ENCODE measurements at places on chromosomes 6 and 20.

DNA sequence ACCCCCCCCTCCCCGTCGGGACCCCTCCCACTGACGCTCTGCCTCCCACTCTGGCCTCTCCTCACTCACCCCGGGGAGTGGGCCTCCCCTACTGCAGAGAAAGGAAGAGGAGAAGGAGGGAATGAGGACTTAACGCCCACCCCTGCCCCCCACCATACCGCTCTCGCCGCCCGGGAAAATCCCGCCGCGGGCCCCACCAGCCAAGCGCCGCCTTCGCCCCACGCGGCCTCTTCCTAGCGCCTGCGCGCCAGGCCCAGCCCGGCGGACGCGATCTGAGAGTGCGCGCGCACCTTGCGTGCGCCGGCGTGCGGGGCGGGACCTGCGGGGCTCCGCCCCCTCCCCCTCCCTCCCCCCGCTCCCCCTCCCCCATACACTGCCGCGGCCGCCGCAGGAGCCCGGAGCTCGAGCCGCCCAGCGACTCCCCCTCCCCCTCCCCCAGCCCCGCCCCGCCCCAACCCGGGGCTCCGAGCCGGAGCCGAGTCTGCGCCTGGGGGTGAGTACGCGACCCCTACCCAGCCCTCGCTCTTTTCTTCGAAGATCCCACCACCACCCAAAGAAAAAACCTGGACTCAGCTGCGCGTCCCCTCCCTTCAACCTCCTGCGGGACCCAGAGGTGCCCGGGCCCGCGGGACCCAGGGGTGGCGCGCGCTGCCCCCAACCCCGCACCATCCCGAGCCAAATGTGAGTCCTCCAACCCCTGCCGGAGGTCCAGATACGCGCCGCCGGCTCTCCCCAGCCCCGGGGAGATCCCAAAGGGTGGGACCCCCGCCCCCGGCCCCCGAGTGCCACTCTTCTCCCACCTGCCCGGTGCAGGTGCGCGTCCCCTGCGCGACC is at the start of the genes MRPL14 and TMEM63B:
MRPL14 (minus strand) TSS at position 267 of the 834 bp plus-strand sequence. CDS start 10,841 bp downstream, outside the sequence.
TMEM63B (plus strand) TSS at position 369 of the 834 bp plus-strand sequence. CDS start 7,031 bp downstream, outside the sequence.
- DNase-seq: peak; percentile 90

DNA sequence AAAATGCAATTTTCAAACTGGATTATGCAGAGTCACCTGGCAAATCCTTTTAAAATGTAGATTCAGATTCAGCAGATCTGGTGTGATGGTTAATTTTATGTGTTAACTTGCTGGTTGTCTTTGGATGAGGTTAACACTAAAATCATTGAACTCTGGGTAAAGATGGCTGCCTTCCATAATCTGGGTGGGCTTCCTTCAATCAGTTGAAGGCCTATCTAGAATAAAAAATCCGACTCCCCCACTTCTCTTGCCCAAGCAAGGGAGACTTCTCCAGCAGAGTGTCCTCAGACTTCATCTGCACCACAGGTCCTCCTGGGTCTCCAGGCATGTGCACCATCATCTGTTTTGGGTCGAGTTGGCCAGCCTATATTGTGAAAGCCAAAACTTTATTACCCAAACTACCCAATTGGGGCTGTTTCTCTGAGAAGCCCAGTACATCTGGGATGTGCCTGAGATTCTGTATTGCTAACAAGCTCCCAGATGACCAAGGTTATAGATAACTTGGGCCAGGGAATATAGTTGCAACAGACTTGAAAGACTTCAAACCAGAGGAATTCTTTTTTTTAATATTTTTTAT is 1.6 kb upstream of the SLC17A5 start:
- DNase-seq: no peak

DNA sequence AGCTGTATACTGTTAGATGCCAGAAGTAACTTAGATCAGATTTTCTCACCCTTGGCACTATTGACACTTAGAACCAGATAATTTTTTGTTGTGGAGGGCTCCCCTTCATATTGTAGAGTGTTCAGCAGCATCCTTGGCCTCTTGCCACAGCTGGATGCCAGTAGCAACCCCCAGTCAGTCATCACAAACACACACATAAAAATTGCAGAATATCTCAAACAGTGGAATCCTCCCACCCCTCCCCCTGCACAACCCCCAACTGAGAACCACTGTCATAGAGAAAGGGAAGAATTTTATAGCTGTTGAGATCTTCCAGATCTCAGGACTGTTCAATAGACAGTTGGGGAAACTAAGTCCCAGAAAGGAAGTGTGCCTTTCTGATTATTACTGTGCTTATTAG is 81.2 kb upstream of the VSTM2L start:
- no peak for DNase-seq

- DNase-seq: no peak
Observed at GRCh38 chr20:53405139-53405538, 188.5 kb downstream of the ZNF217 start.

- DNase-seq: no peak
Observed at GRCh38 chr6:168964138-168964835, 289.4 kb downstream of the THBS2 start.

Data from stimulated activated CD4-positive, alpha-beta T cell treated with anti-CD3 and anti-CD28 coated beads, Interleukin-1b, Interleukin-23, amount 100 ng/mL, for 4 hours (primary cell).